Stimulated activated CD8-positive, alpha-beta memory T cell treated with anti-CD3 and anti-CD28 coated beads, Interleukin-12 subunit alpha, Interleukin-12 subunit beta, amount 100 ng/mL, for 4 hours (primary cell): ENCODE measurements at places on chromosomes 2 and 18.

DNA sequence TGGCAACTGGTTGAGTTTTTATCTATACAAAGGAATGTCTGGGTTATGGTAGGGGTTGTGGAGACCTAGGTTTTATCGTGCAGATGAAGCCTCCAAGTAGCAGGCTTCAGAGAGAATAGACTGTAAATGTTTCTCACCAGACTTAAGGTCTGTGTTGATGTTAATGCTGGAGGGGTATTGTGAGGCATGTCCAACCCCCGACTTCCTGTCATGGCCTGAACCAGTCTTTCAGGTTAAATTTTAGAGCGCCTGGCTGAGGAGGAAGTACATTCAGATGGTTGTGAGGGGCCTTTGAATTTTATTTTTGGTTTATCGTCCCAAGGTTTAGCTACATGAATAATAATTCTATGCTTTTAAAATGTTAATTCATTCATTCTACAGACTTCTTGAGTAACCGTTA lies 435.1 kb downstream of the DLGAP1 start:
- DNase-seq = no peak

- no peak for DNase-seq
Measured at GRCh38 chr2:120385355-120386127, 39.6 kb downstream of the INHBB start.

DNA sequence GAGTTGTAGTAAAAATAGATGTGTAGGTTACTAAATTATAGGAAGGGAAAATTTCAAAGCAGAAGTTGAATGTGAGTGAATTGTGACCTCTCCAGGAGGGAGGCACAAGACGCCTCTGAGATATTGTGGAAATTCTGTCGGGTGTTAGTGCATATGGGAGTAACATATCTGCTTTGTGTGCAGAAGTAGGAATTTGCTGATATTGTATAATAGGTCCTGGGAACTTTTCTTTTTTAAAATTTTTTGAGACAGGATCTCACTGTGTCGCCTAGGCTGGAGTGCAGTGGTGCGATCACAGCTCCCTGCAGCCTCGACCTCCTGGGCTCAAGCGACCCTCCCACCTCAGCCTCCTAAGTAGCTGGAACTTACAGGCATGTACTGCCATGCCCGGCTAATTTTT lies 34.7 kb downstream of the UBXN4 start:
- no peak for DNase-seq

GRCh38 chr18:51668101-51668500 lies 470.6 kb upstream of the MEX3C start:
- DNase-seq = no peak

- DNase-seq = no peak
Measured at GRCh38 chr2:214651451-214651850, 158.0 kb downstream of the BARD1 start.

DNA sequence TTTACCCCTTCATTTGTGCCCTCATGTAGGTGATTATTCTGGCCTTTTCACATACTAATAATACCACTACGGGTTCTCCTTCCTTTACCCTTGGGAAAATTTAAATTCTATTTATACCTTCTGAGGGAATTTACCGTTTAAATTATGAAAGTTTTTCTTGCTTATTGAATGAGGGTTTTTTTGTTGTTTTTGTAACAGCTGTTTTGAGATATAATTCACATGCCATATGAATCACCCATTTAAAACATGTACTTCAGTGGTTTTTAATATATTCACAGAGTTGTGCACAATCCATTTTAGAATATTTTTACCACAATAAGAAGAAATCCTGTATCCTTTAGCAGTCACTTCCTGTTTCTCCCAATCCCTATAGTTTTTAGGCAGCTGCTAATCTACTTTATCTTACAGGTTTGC lies 54.7 kb downstream of the EML4 start:
- no peak for DNase-seq
